COLO829 (cell line): ENCODE measurements at places on chromosomes 11 and 22.

DNA sequence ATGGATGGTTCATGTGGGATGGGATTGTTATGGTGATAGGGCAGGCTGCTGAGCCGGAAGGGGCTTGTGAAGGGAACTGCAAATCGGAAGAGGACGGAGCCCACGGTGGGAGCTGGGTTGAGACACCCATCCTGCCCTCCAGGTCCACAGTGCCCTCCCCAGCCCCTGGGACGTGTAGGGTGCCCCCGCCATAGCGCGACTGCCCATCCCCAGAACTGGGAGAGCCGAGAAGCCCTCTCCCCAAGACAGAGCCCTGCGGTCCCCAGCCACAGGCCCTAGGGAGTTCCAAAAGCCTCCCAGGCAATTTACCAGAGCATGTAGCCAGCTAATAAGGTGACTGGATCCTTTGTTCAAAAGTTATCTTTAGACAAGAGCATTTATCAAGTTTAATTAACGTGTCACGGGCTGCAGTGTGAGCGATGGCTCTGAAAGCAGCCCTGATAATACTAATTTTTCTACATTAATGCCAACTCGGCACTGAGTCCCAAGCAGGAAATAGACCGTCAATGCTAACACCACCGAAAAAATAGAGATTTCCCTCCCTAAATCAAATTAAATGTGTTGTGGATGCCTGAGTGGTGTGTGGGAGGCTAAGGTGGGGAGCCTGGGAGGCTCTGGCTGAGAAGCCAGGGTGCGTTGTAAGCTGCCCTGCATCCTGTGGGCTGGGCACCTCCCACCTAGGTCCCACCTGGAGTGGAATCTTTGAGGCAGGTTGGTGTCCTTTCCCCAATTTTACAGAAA is 76.8 kb upstream of the RTL6 start:
- DNase-seq = no peak

GRCh38 chr11:460331-461199 is 10.5 kb downstream of the PTDSS2 start:
- no peak for DNase-seq

GRCh38 chr22:42758931-42759629 is 38.4 kb upstream of the A4GALT start:
- DNase-seq = no peak

DNA sequence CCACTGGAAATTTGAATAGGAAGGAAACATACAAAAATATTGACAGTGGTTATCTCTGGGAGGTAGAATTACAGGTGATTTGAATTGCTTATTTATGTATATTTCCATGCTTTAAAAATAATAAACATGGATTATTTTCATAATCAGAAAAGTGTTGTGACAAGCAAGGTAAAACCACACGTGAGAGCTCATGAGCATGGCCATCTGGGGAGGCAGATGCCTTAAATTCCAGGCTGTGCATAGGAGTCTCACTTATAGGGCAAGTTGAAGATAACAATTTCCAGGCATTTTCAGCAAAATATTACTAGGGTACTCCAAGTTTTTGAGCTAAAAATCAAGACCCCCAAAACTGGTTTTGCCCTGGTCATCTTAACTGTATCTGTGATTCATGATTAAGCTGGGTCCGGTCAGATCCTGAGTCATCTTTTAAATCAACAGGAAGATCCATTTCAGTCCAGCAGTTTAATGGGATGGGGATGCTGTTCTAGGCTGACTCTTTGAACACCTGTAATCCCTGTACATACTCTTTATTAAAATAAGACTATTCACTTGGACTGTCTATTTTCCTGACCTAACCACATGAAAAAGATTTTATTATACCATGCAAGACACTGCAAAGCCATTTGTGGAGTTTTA is 115.8 kb upstream of the NARS2 start:
- DNase-seq = no peak

GRCh38 chr11:329886-330253 is 9.2 kb upstream of the IFITM3 start:
- no peak for DNase-seq

GRCh38 chr22:37303821-37304274 is 21.5 kb downstream of the CYTH4 start:
- DNase-seq = peak; percentile 85

GRCh38 chr22:28703436-28703835 is 23.8 kb upstream of the TTC28 start:
- no peak for DNase-seq

DNA sequence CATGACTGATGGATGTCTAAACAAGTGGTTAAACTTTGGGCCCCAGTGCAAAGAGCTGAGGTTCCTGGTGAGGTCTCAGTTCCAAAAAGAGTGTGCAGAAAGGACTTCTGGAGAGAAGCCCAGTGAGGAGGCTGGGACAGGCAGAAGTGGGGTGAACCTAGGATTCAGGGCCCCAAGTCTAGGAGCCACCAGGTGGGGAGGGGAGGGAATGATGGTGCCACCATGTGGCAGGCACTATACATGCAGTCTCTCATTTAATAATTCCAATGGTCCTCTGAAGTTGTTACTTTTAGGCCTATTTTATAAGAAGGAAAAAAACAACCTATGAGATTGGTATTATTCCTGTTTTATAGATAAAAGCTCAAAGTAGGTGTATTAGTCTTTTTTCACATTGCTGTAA is 102.0 kb downstream of the INSC start:
- peak; percentile 18 for DNase-seq

GRCh38 chr11:111283945-111284481 is 14.3 kb upstream of the POU2AF3 start:
- no peak for DNase-seq

DNA sequence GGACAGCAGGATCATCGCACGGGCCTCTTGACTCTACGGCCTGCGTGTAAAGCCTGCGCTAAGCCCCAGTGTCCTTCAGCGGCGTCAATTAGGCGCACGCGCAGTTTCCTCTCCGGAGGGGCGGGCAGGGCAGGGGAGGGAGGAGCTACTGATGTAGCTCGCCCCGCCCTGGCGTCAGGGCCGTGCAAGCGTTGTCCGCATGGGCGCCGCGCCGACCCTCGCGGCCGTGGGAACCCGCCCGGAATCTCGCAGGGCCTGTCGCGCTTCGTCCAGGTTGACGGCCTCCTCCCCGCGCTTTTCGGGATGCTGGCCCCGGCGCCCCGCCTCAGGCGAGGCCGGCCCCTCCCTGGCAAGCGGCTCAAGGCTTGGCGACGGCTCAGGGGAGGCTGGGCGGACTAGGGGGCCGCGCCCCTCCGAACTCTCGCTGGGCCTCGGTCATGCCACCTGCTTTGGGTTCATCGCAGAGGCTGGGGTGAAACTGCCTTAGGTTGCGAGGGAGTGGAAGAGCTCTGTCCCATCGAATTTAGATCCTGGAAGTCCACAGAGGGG is 61.1 kb downstream of the ST3GAL4 start:
- no peak for DNase-seq

DNA sequence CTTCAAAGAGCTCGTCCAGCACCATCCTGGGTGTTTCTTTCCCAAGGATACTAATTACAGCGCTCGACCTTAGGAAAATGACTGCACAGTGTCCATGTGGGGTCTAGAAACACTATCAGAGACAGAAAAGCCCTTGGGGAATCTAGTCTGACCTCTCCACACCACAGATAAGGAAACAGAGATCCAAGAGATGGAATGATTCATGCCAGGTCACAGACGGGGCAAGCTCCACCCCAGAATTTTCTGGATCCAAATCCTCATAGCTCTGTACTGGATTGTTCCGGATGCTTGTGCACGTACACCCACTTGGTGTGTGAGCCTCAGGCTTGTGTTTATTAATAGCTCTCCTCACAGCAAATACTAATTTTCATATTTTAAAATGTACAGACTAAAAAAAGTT is 11.3 kb downstream of the ABTB2 start:
- peak; percentile 84 for DNase-seq

GRCh38 chr22:35860837-35861236 is 143.2 kb downstream of the APOL5 start:
- no peak for DNase-seq

DNA sequence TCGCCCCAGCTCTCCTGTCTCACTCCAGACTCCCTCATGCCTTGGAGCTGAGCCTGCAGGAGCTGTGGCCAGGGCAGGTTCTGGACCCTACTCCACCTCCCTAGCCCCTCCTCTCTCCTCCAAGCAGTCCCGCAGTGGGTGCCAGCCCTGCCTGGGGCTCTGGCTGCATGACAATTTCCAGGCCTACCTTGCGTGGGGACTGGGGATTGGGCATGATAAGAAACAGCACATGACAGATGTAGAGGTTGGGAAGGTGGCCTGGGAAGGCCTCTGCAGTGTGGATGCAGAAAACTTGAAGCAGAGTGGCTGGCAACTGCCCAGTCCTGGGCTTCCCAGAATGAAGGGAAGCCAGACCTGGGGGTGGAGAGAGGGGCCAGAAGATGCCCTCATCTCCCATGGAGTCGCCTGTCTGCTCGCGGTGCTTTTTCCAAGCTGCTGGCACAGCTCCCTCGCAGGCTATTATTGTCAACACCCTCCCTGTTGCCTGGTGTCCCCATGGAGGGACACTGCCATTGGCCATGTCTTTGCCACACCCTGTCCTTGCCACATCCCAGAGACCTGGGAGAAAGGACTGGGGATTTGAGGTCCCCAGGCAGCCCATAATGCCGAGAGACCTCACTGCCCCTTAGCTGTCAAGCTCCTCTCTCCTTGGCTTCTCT is 48.9 kb upstream of the CDON start:
- no peak for DNase-seq

GRCh38 chr11:8832571-8833260 is 78.3 kb upstream of the AKIP1 start:
- no peak for DNase-seq

DNA sequence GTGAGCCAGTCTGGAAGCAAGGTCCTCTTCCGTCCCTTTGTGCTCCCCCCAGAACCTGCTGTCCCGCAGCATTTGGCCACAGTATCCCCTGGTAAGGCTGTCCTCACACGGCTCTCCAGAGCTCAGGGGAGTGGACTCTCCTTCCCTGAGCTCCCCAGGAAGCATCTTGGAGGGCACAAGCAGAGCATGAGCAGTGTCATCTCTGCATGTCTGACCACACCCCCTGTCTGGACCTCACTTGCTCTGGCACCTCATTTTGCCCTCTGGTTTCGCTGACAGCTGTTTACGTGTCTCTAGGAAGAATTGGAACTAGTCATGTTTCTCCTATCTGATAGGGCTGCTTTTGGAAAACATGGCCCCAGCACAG is 15.5 kb downstream of the DCPS start:
- DNase-seq = no peak

GRCh38 chr11:45621588-45621987 is 43.8 kb downstream of the CHST1 start:
- DNase-seq = no peak

GRCh38 chr22:21726650-21727049 is 8.9 kb downstream of the YPEL1 start:
- DNase-seq = no peak

DNA sequence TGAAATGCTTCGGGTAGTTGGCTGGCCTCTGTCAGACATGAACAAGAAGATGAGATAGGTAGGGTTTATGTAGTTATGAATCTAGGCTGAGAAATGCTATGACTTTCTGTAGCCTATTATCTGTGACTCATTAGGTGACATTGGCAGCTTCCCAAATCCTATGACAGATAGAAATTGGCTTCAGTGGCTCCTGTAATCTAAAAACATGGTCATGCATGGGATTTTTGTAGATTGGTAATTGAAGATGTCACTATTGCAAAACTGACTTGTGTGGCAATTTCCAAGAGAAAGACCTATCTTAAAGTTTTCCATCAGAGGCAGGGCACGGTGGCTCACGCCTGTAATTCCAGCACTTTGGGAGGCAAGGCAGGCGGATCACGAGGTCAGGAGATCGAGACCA is 29.4 kb upstream of the GRIK4 start:
- DNase-seq = no peak

- DNase-seq = no peak
Observed at GRCh38 chr22:17842386-17842785, 68.1 kb upstream of the BID start.

DNA sequence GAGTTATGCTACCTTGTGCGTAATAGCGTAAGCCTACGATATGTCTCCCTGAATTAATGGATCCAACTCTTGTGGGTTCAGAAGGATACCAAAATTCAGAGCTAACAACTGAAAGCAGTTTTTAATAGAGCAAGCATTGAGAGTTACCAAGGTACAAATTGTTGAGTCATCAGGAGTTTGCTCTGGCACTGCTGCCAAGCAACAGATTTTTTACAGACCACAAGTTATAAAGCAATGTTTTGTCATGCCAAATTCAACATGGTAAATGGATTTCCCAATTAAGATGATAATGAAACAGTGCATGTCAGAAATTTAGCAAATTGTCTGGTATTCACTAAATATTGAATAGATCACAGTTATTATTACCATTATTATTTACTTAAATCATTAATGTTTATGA is 295.6 kb downstream of the NELL1 start:
- DNase-seq = no peak

DNA sequence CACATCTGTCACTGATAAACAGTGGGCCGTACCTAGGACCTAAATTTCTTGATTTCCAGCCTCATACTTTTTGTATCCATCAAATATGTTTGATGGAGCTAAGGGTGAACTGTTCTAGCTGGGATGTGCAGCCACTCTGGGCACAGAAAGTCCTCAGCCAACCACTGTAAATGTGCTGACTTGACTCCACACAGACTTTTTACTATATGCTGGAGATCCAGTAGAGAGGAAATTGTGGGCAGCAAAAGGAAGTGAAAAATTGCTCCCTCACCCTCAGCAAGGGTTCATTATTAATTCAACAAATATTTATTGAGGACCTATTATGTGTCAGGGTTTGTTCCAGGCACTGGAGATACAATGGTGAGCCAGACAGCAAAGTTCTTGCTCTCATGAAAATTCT is 54.2 kb upstream of the AMPD3 start:
- DNase-seq = no peak

- DNase-seq = no peak
Observed at GRCh38 chr11:57818812-57819211, 57.2 kb downstream of the CTNND1 start.

DNA sequence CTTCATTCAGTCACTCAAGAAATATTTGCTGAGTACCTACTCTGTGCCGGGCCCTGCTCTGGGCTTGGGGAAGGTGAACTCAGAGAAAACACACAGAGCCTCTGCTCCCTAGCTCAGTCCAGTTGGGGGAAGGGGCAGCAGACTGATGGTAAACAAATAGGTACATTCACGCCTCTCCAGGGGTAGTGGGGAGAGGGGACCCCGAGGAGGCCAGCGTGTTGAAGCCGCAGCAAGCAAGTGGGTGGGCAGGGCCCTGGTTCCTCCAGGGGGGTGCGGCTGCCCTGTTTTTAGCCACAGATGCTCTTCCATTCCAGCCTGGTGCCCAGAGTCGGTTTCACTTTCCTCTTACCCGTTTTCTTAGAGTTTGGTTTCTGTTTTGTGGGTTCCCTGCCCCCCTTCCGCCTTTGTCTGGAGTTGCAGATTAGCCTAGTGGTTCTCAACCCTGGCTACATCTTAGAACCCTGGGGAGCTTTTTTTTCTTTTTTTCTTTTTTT is 8.7 kb downstream of the DRAP1 start:
- DNase-seq = no peak

GRCh38 chr11:5210376-5210885 is 9.9 kb upstream of the OR51V1 start:
- DNase-seq = no peak

GRCh38 chr11:42521994-42522393 is 789.8 kb upstream of the API5 start:
- DNase-seq = peak; percentile 72

- no peak for DNase-seq
Observed at GRCh38 chr11:73532310-73532709, 65.6 kb downstream of the FAM168A start.
